ENCODE measurements at places on chromosomes 6 and 20.

GRCh38 chr20:55919956-55920355, 85.4 kb downstream of the CBLN4 start:
- DNase-seq, result no peak

DNA sequence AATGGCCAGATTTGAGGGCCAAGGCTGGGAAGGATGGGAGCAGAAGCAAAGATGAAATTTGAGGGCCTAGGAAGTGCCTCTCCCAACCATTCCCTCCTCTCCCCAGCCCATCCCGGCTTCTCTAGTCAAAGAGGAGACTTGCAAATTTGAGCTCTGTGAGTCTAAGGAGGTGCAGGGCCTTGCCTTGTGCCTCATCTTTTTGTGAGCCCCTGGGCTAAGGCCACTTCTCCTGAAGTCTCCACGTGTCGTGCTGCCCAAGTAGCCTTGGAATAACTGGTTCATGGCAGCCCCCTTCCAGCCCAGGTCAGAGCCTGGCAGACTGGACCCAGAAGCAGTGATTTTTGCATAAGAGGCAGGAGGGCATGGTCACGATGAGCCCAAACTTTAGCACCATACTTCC, 6.7 kb downstream of the PTGIS start:
- no peak for DNase-seq

- no peak for DNase-seq
These were observed 1648.8 kb downstream of the GRIK2 start for GRCh38 chr6:103042336-103042735.

DNA sequence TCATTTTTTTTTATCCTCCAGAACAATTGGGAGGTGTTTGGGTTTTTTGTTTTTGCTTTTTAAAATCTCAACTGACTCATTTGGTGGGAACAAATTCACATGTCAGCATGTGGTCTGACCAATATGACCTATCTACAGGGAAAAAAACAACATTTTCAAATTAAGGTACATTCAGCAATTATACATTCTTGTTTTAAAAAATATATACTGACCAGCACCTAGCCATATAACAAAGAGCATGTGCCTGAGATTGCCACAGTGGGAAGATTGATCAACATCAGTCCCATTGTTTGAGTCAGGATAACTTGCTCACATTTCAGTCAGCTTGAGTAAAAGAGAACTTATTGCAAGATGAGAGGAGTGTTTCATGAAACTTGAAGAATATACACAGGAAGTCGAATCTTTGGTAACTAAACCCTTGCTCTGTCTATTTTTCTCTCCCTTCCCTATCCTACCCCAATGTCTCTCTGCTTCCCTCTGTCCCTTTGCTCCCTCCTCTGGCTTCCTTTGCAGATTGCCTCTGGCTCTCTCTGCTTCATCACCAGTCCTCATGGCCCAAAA, 163.2 kb upstream of the TAB2 start:
- no peak for DNase-seq

DNA sequence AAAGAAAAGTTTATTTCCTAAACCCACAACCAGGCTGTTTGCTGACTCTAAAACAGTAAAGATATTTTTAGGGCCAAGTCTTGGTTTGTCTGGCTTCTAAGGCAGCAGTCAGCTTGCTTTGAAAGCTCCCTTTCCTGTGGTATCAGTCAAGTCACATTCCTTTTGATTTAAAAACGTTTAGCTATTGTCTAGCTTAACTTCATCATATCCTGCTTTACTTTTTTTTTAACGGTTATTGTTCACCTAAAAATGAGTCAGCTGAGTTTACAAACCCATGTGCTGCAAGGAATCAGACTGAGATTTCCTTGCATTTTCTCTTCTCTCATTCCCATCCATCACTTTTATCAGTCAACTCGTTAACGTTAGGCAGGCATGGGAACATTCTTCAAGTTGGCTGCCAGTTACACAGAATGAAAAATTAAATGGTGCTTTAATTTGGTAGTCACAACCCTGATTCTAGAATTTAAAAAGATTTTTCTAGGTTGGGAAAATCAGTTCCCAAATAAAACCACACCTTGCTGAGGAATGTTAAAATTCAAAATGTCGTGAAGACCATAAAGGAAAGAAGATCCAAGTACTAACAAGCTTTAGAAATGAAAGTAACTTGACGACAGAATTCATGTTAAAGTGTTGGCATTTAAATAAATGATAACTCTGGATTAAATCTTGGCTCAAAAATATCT, 45.9 kb downstream of the ELOVL5 start:
- DNase-seq, result no peak

DNA sequence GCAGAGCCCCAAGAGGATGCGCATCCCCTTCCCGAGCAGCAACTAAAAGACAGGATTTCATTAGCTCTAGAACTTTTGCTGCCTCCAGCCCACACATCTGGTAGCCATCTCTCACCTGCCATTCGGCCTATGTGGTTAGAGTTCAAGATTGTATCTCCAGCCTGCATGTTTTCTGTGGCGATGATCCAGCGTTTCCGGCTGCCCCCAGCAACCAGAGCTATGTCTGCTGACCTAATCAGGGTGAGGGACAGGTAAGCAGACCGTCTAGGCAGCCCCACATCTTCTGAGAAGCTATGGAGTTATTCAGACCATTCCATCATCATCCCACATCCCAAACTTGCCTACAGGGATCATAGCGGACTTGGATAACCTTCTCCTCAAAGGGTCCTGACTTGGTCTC, 2.3 kb upstream of the CUL7 start:
- no peak for DNase-seq

DNA sequence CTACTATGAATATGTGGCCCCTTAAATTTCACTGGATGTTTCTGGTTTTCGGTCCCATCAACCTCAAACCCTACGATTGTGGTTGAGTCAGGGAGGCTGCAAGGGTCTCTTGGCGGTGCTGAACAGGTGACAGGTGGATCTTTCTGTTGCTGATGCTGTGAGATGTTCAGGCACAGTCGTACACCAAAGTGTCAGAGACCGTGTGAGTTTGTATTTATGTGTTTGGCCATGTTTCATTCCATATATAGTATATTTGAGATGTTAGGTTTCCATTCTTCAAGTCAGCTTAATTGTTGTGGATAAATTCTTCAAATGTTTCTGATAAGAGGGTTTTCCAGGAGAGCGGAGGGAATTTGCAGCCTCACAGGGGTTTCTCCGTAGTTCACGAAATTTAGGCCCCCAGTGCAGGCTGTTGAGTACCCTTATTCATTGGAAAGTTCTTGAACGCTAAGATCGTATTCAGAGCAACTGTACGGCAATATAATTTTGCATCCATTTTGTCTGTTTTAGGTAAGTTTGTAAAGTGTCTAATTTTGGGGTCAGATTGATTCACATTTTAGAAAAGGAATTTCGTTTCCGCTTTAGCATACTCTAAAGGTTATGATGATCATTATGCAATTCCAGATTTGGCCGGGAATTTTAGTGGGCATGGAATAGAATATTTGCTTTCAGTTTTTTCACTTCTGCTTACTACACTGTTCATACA, 1.2 kb downstream of the TAB2 start:
- DNase-seq, result no peak

DNA sequence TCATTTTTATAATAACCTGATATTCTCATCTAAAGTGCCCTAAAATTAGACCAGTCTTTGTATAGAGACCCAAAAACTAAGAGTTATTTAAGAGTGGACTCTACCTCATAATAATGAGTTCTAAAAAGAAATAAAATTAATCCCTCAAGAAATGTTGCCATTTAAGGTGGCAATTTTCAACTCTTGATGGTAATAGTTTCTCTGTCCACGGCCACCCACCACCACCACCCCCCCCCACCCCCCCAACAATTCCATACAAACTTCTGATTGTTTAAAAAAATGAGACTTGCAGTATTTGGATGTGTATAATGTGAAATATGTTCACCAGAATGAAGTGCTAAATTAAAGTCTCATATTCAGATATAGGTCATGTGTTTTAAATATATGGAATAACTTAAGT, 2.4 kb downstream of the MAP7 start:
- DNase-seq, result no peak

DNA sequence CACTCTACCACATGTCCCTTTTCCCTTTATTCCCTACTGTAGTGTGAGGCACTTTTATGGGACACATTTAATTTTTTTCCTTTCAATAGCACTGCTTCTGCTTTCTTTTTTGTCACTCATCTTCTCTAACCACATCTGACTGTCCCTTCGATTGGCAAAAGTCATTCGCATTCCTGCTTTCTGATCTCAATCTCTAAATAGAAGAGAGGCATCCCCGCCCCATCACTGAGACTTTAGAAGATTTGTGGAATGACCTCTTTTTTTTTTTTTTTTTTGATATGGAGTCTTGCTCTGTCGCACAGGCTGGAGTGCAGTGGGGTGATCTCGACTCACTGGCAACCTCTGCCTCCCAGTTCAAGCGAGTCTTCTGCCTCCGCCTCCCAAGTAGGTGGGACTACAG, 9.1 kb downstream of the ZNF292 start:
- DNase-seq, result no peak

DNA sequence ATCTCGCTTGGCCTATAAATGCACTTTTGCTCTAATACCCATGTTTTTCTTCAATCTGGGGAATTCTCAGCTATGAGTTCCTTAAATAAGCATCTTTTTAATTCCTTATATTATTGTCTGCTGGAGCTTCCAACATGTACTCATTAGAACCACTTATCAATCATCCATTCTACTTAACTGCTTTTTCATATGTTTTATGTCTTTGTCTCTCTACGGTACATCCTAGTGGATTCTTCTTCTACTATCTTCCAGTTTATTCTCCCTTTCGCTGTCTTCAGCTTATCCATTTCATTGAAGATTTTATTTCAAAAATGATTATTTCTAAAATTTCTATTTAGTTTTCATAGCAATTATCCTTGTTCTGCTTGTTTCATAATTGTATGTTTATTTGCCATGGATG, 12.4 kb upstream of the ZSCAN16 start:
- no peak for DNase-seq
